Chondrocyte (in vitro differentiated cells): ENCODE measurements at places on chromosomes 5 and 9. TPM values are rescaled to one million over a fixed set of nuclear protein-coding genes. Genes with fewer than 3 reads are reported as not detected.

DNA sequence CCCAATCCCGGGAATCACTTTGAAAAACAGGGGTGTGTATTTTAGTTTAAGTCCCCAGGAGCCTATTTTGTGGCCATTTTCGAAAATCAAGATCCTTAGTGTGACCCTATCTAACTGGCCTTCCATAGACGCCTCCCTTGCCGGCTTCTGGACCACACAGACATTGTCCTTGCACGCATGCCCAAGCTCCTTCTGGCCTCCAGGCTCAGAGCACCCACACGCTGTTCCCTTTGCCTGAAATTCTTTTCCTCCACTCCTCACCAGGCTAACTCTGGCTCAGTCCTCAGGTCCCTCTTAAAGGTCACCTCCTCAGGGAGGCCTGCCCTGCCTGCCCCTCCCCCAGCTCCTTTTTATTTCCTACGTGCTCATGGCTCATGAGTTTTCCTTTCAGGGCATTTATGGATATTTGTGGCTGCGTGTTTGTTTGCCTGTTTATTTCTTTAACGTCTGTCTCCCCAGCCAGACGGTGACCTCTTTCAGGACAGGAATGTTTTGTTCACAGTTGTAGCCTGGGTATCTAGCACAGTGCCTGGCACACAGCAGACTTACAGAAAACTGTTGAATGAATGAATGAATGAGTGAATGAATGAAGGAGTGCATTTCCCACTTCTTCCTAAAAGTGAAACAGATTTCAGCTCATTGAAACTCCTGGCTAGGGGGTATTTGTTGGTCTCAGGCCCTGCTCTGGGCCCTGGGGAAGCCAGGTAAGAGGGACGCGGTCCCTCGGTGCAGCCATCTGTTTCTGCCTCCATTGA lies 79.1 kb upstream of the IER5L start:
- peak; percentile 14 for DNase-seq

Gene LHX3
- total RNA-seq: not detected in 3 replicates

- no peak for DNase-seq
These were observed 28.0 kb upstream of the UBTD2 start for GRCh38 chr5:172311605-172312004.

Gene PCDHGB1
- total RNA-seq: 2.4 to 2.7 TPM (median 2.7 TPM) in 3 replicates

Gene SEMA4D
- 3.3 to 3.8 TPM (median 3.8 TPM) in 3 replicates for total RNA-seq

- no peak for DNase-seq
These were observed 382.9 kb downstream of the MAT2B start for GRCh38 chr5:163888366-163888765.

Gene UGT3A1
- not detected in 3 replicates for total RNA-seq

- no peak for DNase-seq
These were observed 29.7 kb upstream of the EFNA5 start for GRCh38 chr5:107700481-107700880.

GRCh38 chr9:82706786-82707185 lies 356.2 kb downstream of the RASEF start:
- no peak for DNase-seq

GRCh38 chr9:116935149-116935897 lies 248.2 kb downstream of the TRIM32 start:
- DNase-seq: no peak

DNA sequence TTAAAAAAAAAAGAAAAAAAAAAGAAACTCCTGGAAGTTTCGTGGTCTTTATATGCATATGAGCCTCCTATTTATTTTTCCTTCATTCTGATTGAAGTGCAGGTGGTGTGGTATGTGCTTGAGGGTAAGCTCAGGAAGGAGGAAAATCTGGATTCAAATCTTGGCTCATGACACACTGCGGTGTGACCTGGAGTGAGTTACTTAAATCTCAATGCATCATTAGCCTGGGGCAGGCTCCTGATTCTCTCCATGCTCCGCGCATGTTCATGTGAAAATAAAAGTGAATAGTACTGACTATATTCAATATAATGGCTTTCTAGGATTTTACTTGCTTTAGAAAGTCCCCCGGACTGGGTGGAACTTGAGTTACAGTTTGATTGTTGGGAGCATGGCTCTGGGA lies 35.6 kb downstream of the PTTG1 start:
- no peak for DNase-seq

- DNase-seq: no peak
These were observed at the start of gene PCDHGB3 for GRCh38 chr5:141369994-141370848. Gene PCDHGB3 (plus strand): TSS chr5:141370242. CDS start chr5:141370395, 153 bp downstream.

Gene SMIM33
- total RNA-seq: not detected in 3 replicates

- no peak for DNase-seq
These were observed 18.4 kb downstream of the BASP1 start for GRCh38 chr5:17235731-17236330.

- DNase-seq: no peak
These were observed 24.7 kb upstream of the TNIP1 start for GRCh38 chr5:151105561-151105960.

- DNase-seq: no peak
These were observed 28.2 kb downstream of the RASGEF1C start for GRCh38 chr5:180180846-180181245.

DNA sequence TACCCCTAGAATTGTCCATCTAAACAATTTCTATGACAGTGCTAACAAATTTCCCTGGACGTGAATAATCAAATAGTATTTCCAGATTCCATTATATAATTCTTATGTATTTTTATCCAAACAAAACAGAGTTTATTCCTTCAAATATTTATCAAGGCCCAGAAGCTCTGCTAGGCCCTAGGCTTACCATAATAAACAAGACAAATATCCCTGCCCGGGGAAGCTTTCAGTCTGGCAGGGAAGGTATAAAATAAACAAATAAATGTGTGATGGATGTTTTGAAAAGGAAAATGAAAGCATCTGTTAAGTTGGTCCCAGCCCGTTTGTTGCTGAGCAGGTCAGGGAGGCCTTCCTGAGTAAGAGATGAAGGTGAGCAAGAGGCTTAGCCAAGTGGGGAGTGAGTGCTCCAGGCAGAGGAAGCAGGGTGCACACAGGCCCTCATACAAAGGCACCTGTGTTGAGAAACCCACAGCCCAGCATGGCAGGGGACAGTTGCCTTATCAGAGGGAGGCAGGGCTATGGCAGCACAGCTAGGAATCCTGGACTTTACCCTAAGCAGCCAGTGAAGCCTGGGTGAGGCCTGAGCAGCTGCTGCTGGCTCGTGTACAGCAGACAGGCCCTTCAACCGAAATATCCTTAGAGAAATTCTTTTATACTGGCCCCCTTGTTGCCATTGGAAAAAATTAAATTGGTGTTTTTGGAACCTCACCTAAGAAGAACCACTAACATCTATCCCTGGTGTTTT lies 7.7 kb upstream of the SLC35D2 start:
- no peak for DNase-seq

GRCh38 chr5:132054031-132054696 lies 6.3 kb upstream of the IL3 start:
- peak; percentile 49 for DNase-seq

Gene LNPEP
- total RNA-seq: 30.7 to 47.7 TPM (median 31.4 TPM) in 3 replicates

DNA sequence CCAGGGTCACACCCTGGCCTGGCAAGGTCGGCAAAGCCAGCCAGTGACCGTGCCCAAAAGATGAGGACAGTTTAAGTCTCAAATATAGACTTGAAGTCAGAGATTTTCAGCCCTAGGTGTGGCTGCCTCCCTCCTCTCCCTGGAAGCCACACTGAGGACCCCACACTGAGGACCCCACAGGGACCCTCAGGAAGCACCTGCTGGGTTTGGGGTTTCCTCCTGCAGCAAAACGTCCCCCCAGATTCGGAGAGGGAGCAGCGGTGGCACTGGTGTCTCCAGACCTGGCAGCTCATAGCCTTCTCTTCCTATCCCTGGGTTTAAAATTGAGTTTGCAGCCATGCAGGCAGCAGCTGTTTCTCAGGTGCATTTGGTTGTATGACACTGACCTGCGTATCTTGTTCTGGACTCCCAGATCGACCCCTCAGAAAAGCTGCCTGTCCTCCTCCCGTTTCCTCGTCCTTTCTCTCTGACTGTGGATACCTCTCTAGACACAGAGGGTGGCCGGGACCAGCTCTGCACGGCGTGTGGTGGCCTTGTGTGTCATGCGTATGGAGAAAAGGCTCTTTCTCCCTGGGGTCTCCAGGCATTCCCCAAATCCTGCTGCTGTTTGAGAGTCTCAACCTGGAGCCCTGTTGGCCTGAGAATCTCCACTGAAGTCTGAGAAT lies 36.6 kb downstream of the MRPL36 start:
- peak; percentile 54 for DNase-seq

Gene EIF4E1B
- not detected in 3 replicates for total RNA-seq
